ENCODE measurements at places on chromosomes 16 and 17.

- no peak for DNase-seq
Observed at GRCh38 chr17:8859804-8860430, 7.6 kb downstream of the PIK3R6 start.

GRCh38 chr17:65154770-65155589, 17.8 kb downstream of the RGS9 start:
- peak; percentile 48 for DNase-seq

DNA sequence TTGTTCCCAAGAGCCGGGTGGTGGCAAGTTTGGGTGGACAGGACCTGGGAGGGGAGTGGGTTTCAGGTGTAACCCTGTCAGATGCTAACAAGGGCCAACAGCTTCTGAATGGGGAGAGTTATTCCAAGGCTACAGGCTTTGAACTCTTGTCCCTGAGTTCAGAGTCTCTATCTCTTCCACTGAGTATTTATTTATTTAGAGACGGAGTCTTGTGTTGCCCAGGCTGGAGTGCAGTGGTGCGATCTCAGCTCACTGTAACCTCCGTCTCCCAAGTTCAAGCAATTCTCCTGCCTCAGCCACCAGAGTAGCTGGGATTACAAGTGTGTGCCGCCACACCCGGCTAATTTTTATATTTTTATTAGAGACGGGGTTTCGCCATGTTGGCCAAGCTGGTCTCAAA, 2.6 kb upstream of the SETD1A start:
- DNase-seq, result no peak

GRCh38 chr17:29157310-29157709, 22.9 kb downstream of the MYO18A start:
- no peak for DNase-seq

DNA sequence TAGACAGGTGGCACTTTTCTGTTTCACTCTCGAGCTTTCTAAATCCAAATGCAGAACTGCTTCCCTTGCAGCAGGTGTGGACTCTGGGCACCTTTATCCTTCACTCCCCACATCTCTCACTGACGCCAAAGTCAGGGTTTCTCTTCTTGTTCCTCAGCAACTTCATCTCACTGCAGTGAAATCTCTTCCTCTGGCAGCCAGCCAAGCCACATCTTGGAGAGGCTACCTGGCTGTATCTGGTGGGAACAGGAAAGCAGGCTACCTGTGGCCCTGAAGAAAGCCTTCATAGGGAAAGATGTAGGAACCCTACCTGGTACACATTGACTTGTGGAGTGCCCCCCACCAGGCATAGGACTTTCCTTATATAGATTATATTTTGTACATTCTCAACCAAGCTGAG, 159.1 kb downstream of the UTP18 start:
- DNase-seq, result no peak

GRCh38 chr17:55673743-55674506, 48.7 kb downstream of the TMEM100 start:
- no peak for DNase-seq

DNA sequence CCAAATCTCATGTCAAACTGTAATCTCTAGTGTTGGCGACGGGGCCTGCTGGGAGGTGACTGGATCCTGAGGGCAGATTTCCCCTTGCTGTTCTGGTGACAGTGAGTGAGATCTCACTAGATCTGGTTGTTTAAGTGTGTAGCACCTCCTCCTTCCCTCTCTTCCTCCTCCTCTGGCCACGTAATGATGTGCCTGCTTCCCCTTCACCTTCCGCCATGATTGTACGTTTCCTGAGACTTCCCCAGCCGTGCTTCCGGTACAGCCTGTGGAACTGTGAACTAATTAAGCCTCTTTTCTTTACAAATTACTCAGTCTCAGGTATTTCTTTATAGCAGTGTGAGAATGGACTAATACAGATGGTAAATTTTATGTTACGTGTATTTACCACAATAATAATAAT, 49.2 kb downstream of the METTL16 start:
- DNase-seq, result peak; percentile 43

DNA sequence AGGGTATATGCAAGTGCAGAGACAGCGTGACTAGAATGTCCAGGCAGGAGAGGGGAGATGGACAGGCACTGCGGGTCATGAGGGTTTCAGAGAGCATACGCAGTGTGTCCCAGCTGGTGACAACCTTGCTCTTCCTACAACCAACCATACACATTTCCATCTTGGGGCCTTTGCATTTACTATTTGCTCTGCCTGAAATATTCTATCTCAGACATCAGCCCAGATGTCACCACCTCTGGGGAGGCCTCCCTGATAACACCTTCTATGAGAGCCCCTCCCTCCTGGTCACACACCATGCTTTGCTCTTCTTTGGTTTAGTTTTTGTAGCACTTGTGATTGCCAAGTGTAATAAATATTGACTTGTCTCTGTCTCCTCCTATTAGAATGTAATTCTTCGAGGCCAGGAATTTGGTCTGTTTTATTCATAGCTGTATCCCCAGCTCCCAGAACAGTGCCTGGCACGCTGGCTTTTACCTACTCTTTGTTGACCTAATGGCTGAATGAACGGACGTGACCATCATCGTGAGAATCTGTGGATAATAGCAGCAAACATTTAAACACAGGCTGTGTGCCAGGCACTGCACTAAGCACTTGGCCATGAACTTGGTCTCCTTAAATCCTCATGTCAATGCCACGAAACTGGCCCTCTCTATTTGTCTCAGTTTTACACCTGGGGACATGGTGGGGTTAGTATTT, 51.9 kb downstream of the PLCG2 start:
- no peak for DNase-seq

GRCh38 chr17:45729294-45729907, 54.7 kb upstream of the CRHR1 start:
- peak; percentile 45 for DNase-seq

DNA sequence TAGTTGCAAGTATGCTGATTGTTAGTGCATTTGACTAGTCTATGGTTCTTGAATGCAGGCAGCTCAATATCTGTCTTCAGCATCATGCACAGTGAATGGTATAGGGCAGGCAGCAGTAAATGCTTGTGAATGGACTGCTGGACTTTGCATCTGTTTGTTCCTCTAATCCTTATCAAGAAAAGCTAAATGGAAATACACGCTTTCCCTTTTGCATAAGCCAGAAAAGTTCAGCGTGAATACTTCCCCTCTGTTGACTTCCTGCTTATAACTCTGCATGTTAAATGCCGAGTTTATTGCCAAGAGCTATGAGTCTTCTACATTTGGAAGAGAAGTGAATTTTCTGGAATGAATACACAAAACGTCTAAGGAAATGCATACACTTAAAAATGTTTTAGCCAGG, 127.9 kb upstream of the CPHXL start:
- no peak for DNase-seq

DNA sequence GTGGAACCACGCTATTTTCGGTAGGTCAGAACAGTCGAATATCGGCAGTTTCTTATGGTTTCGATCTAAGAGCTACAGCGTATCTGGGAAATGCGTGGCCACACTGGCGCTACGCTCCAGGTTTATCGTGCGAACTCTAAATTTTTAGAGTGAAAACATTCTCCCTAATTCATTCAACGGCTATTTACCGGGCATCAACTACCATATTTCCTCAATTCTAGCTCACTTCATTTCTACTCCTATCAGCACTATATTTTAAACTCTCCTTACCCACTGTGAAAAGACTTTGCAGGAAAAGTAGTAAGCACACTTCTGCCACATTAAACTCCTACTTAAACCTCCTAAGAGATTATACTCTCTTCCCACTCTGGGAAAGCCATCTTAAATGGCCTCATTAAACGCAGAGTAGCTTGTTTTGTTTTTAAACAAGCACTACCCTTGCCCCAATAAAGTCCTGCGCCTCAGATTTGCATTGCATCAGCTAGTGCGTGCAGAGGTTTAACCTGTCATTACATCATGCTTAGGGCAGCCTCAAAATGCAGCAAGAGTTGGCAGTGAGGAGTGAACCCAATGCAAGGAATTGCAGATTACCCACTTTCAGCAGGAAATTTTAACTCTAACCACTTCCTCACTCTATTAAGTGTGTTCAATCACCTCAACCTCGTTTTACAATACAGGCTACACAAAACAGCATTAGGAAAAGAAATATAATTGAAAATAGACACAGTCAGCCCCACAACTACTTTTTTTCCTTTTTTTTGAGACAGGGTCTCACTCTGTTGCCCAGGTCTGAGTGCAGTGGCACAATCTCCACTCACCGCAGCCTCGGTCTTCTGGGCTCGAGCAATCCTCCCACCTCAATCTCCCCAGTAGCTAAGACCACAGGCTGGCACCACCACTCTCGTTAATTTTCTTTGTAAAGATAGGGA, 18.8 kb downstream of the SIAH1 start:
- DNase-seq, result no peak

DNA sequence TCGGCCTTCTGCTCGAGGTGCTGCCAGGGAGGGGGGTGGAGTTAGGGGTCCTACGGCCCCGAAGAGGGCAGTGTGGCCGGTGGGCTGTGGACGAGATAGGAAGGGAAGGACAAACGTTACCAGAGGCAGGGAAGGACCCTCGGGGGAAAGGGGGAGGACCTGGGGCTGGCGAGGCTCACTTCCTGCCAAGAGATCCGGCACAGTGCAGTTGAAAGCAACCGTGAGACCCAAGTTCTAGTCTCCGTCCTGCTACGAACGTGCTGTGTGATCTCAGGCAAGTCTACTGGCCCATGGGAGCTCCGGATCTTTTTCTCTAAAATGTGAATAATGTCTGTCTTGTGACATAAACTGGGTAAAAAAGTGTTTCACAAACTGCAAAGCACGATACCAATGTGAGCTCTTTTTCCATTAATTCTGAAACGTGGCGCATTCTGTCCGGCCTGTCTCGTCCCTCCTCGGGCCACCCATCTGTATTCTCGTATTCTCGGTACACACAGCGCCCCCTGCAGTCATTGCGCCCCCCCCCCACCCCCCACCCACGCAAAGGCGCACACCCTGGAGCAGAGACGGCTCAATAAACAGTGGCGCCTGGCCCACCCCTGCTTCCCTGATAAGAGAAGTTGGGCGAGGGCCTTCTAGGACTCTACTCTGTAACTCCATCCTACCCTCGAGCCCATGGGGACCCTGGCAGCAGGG, 8.8 kb downstream of the CYGB start:
- DNase-seq, result no peak

DNA sequence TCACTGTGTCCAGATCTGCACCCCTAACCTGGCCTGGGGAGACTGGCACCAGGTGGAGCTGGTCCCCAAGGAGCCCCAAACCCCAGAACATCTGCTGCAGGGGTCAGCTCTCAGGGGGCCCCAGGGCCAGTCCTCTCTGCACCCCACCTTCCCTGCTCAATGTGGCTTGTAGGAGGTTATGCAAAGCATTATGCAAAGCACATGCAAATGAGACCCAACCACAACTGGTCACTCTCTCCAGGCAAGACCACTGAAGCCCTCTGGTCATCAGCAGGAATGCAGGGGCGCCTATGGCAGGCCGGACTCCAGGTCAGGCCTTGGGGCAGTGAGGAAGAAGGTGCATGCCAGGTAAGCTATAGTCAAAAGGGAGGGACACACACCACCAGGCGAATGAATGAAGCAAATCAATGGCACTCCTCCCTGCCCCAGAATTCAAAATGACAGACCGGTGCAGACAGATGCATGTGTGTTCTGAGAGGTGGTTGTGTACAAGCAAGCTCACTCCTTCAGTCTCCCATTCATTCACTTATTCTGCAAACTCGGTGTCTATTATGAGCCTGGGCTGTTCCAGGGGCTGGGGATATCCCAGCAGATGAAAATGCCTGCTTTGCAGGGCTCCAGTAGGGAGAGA, 48.0 kb downstream of the TMEM235 start:
- no peak for DNase-seq

DNA sequence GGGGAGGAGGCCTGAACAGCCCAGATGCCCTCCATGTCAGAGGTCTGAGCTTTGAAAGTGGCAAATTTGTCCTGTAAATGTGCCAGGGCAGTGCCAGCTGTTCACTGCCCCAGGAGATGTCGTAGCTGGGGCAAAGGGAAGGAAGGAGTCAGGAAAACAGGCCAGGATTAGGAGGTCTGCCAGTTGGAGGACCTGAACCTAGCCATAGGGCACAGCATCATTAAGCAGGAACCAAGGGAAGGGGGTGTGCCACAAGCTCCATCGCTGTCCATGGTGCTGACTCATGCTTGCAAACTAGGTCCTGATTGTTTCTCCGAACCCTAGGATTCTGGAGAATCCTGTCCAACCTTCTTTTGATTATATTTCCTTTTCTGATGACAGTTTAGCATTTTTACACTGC, 124.2 kb downstream of the TMEM132E start:
- DNase-seq, result no peak

DNA sequence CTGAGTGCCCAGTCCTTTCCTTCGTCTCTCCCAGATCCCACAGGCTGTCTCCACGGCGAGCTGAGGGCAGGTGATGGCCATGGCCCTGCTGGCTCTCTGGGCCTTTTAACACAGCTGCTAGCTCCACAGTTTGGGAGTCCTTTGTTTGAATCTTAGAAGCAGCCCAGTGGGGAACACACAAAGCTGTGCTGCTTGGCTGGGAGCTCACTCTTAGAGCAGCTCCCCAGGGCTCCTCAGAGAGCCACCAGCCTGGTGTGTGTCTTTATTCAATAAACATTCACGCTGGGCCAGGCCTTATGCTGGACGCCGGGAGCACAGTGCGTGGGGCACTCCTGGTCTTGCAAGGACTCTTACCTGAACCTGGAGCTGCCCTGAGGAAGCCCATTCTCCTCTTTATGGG, 29.7 kb downstream of the WNT3 start:
- DNase-seq, result no peak

- peak; percentile 57 for DNase-seq
Observed at GRCh38 chr17:17361867-17362539, 58.8 kb downstream of the NT5M start.

- DNase-seq, result no peak
Observed at GRCh38 chr16:28108590-28109247, 45.2 kb upstream of the GSG1L start.

- DNase-seq, result no peak
Observed at GRCh38 chr17:6027342-6028024, 42.7 kb upstream of the WSCD1 start.

DNA sequence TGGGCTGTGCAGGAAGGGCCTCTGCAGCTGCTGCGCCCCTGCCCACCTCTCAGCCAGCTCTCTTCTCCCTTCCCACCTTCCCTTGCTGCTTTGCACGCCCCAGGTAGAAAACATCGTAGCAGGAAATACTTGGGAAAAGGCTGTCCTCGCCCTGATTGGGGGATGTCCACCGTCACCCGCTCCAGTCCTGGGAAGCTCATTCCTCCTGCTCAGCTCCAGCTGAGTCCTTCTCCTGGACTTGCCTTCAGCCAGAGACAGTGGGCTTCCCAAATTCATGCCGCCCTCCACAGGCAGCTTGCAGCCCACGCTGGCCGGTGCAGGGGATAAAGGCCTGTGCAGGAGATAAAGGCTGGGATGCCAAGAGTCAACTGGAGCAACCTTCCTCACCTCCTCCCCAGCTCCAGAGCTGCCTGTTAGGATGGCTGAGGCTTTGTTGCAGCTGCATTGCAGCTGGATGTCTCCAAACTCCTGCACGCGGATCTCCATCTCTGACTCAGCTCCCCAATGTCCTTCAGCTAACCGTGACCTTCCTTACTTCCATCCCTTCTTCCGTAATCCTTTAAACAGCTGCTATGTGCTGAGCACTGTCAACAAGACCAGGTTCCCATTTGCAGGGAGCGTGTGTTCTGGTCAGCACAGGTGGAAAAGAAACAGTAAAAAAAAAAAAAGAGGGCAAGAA, 402.0 kb upstream of the TNRC6C start:
- peak; percentile 63 for DNase-seq

- DNase-seq, result no peak
Observed at GRCh38 chr16:73012341-73012740, 35.6 kb downstream of the ZFHX3 start.

GRCh38 chr16:20673882-20674683, 23.4 kb downstream of the ACSM1 start:
- no peak for DNase-seq

- DNase-seq, result no peak
Observed at GRCh38 chr17:78596871-78597764, 19.9 kb upstream of the DNAH17 start.

- no peak for DNase-seq
Observed at GRCh38 chr17:39143552-39144093, 7.8 kb downstream of the PLXDC1 start.
